Melanocyte of skin (primary cell): ENCODE measurements at places on chromosomes 12 and 14. TPM values are rescaled to one million over a fixed set of nuclear protein-coding genes. Genes with fewer than 3 reads are reported as not detected.

Gene CHGA
- total RNA-seq, result not detected in 2 replicates

Gene TGFB3
- 1.7 and 2.2 TPM in 2 replicates for total RNA-seq

Gene PZP
- total RNA-seq, result not detected in 2 replicates

Gene COX8C
- total RNA-seq, result not detected in 2 replicates

Gene TAS2R19
- total RNA-seq, result 2.4 and 6.9 TPM in 2 replicates

Gene ARHGDIB
- total RNA-seq, result 2.3 and 4.0 TPM in 2 replicates

Gene PLEK2
- total RNA-seq, result 0.34 and 1.1 TPM in 2 replicates

Gene SUPT16H
- 58.5 and 80.7 TPM in 2 replicates for total RNA-seq

Gene ERH
- 166 and 184 TPM in 2 replicates for total RNA-seq

Gene RASSF8
- total RNA-seq, result 58.8 and 109 TPM in 2 replicates

Gene PTPN21
- 6.5 and 8.7 TPM in 2 replicates for total RNA-seq

Gene CLEC1B
- total RNA-seq, result not detected in 2 replicates

Gene HCAR1
- total RNA-seq, result under 0.01 and 0.73 TPM in 2 replicates

Gene SLC8A3
- not detected in 2 replicates for total RNA-seq

Gene CALM1
- 295 and 486 TPM in 2 replicates for total RNA-seq

Gene MAP1LC3B2
- not detected in 2 replicates for total RNA-seq

Gene DHH
- total RNA-seq, result 0.15 and 0.33 TPM in 2 replicates

Gene CCDC184
- under 0.01 TPM in 1 of 2 replicates, not detected in the other for total RNA-seq

Gene RAP1B
- total RNA-seq, result 94.2 and 141 TPM in 2 replicates

Gene PRPH
- not detected in 2 replicates for total RNA-seq

Gene LRTM2
- not detected in 2 replicates for total RNA-seq

Gene CD69
- not detected in 2 replicates for total RNA-seq

Gene OR10P1
- not detected in 2 replicates for total RNA-seq

Gene LBHD2
- total RNA-seq, result not detected in 2 replicates

Gene SDR39U1
- 15.3 and 15.5 TPM in 2 replicates for total RNA-seq

Gene BDKRB1
- not detected in 2 replicates for total RNA-seq

Gene RNF212B
- 0.34 TPM in 1 of 2 replicates, not detected in the other for total RNA-seq

Gene PFKM
- 104 and 126 TPM in 2 replicates for total RNA-seq

Gene C12orf60
- total RNA-seq, result 11.3 and 22.7 TPM in 2 replicates

Gene CD63
- total RNA-seq, result 1,571 and 4,649 TPM in 2 replicates

Gene KRT2
- total RNA-seq, result not detected in 2 replicates

Gene BIN2
- total RNA-seq, result not detected in 2 replicates

Gene TMCC3
- total RNA-seq, result 4.2 and 4.3 TPM in 2 replicates

Gene LRRC74A
- not detected in 2 replicates for total RNA-seq

Gene TCL1B
- total RNA-seq, result not detected in 2 replicates

Gene NKX2-1
- not detected in 2 replicates for total RNA-seq

Gene CLEC6A
- not detected in 2 replicates for total RNA-seq
